Memory B cell (primary cell): ENCODE measurements at places on chromosomes 6 and 20.
A peak's percentile ranks its signal among the peaks of the same experiment; 100 is the strongest.

DNA sequence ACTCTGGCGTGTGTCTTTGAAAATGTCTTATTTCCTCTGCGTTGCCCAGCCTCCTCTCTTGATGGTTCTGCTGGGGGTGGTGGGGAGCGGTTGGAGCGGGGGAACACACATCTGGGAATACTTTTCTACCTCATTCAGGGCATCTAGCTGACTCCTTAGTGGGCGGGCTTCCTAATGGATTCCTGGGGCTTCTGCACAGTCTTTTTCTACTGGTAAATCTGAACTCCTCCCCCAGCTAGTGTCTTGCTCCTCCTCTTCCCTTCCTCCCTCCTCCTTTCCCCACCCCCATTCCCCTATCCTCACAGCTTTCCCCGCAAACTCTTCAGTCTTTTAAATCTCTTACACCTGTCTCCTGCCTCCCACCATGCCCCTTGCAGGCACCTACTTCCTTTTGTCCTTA lies 74.4 kb downstream of the PRL start:
- no peaks in the 10 kb centered on the region for H3K27me3 ChIP-seq
- H3K27ac ChIP-seq = no peak overlapping the region
- H3K36me3 ChIP-seq = no peaks in the 10 kb centered on the region
- H3K4me3 ChIP-seq = no peak overlapping the region
- no peaks in the 10 kb centered on the region for H3K4me1 ChIP-seq

DNA sequence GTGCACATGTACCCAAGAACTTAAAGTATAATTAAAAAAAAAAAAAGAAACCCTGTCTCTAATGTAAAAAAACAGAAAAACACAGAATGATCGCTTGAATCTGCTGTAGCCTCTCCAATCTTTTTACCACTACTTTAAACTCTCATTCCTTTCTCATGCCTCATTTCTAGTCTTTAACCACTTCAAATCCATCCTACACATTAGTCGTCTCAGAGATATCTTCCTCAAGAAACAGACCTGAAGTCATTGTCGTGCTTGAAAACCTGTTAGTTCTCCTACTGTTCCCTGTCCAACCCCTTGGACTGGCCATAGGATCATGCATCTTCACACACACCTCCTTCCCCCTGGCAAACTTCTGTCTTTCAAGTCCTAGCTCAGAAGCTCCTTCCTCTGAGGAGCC lies 112.1 kb upstream of the BCLAF1 start:
- peaks cover 8% of the 10 kb centered on the region for H3K4me1 ChIP-seq
- H3K4me3 ChIP-seq = no peak overlapping the region

GRCh38 chr6:33204415-33205190 lies at the start of gene HSD17B8:
Gene HSD17B8 (plus strand): TSS chr6:33204655. CDS start chr6:33204669, 14 bp downstream.
- peak within 1 kb of the TSS; percentile 0 for H3K27ac ChIP-seq
- no peaks in the 10 kb centered on the region for H3K27me3 ChIP-seq
- peak within 1 kb of the TSS; percentile 94 for H3K4me3 ChIP-seq
- H3K36me3 ChIP-seq = peaks cover 18% of the 10 kb centered on the region
- peaks cover 48% of the 10 kb centered on the region for H3K4me1 ChIP-seq

GRCh38 chr20:46330831-46331371 lies 22.6 kb upstream of the CDH22 start:
- no peaks in the 10 kb centered on the region for H3K4me1 ChIP-seq
- no peak for DNase-seq
- H3K4me3 ChIP-seq = no peak overlapping the region
- H3K27me3 ChIP-seq = peaks cover 20% of the 10 kb centered on the region
- H3K36me3 ChIP-seq = no peaks in the 10 kb centered on the region
